ENCODE measurements at places on chromosomes 13 and 19.
A peak's percentile ranks its signal among the peaks of the same experiment; 100 is the strongest.

DNA sequence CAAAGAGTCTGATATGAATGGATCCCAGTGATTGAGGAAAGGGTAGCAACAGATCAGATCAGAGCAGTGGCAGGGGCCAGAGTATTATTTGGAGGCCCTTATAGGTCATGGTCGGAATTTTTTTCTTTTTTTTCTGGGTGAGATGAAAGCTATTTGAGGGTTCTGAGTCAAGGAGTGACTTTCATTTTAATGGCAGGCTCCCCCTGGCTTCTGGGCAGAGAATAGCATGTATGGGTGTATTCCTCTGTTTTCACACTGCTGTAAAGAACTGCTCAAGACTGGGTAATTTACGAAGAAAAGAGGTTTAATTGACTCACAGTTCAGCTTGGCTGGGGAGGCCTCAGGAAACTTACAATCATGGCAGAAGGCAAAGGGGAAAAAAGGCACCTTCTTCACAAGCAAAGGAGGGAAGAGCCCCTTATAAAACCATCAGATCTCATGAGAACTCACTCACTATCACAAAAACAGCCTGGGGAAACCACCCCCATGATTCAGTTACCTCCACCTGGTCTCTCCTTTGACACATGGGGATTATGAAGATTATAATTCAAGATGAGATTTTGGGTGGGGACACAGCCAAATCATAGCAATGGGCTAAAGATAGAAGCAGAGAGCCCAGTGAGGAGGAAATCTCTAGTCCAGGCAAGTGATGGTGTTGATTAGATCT is 3.0 kb upstream of the SLC6A16 start:
- DNase-seq: peak; percentile 62

GRCh38 chr13:77554069-77554468 is 18.6 kb downstream of the SCEL start:
- DNase-seq: no peak

DNA sequence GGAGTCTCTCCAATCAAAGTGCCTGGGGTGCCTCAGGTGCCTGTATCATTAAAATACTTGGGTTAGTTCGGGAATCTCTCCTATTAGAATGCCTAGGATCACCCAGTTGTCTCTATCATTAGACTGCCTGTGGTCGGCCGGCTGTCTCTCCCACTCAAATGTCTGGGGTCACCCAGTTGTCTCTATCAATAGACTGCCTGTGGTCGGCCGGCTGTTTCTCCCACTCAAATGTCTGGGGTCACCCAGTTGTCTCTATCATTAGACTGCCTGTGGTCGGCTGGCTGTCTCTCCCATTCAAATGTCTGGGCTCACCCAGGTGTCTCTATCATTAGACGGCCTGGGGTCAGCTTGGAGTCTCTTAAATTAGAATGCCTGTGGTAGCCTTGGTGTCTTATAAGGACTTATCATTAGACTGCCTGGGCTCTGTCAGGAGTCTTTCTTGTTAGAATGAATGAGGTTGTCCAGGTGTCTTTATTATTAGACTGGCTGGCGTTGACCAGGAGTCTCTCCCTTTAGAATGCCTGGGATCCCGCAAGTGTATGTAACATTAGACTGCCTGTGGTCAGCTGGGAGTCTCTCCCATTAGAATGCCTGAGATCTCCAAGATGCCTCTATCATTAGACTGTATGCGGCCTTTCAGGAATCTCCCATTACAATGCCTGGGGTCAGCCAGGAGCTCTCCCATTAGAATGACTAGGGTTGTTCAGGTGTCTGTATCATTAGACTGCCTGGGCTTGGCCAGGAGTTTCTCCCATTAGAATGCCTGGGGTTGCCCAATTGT is 1555.5 kb downstream of the UQCRFS1 start:
- DNase-seq: no peak

- no peak for DNase-seq
Measured at GRCh38 chr19:50488389-50489194, 11.9 kb upstream of the GARIN5A start.

- no peak for DNase-seq
Measured at GRCh38 chr13:29906432-29907011, 56.1 kb upstream of the UBL3 start.

DNA sequence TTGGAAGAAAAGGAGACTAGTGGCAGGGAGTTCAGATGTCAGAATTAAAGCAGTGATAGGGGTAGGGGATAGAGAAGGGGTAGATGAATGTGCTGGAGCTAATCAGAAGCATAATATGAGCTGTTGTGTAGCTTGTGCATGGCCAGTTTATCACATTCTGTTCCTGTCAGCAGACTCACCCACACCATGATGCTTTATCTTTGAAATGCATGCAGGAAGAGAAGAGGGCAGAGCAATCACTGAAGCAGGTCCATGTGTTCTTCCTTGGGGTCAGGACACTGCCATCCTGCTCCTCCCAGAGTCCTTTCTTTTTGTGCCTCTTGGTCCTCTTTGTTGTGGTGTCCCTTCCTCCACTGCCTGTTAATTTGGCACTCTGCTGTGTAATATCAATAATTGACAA is 5.8 kb downstream of the CHAMP1 start:
- no peak for DNase-seq

DNA sequence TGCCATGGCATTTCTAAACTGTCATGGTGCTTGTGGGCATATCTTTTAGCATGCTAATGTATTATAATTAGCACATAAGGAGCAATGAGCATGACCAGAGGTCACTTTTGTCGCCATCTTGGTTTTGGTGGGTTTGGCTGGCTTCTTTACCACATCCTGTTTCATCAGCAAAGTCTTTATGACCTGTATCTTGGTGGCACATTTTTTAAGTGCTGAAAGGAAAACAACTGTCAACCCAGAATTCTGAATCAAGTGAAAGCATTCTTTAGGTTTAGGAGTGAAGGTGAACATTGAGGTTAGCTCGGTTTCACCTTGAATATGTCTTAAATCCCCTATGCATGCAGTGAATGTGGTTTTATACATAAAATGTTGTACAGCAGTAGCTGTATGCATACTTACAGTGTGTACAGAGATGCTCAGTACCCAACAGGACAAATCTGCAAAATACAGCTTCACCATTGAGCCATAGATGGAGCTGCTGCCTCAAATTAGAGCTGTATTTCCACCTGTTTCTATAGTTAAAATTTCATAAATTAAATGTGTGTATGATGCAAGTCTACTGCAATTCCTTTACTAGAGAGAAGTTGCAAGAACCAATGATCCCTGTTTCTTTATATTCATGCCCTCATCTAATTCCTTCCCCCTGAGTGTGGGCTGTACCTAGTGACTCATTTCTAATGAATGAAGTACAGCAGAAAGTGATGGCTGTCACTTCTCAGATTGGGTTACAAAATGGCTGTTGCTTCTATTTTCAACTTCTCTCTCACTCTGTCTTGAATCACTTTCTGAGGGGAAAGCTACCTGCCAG is 25.2 kb upstream of the IGSF23 start:
- DNase-seq: peak; percentile 70

Measured in activated CD8-positive, alpha-beta T cell treated with anti-CD3 and anti-CD28 coated beads for 36 hours (primary cell).